ENCODE measurements at places on chromosomes 16 and 17. TPM values are rescaled to one million over a fixed set of nuclear protein-coding genes. Genes with fewer than 3 reads are reported as not detected.

LPO gene
- total RNA-seq: not detected

ANTKMT gene
- total RNA-seq: 43.7 TPM

ZP2 gene
- total RNA-seq: not detected

PYY gene
- total RNA-seq: not detected

WFDC1 gene
- total RNA-seq: 143 TPM

PPP1R27 gene
- not detected for total RNA-seq

ZPBP2 gene
- total RNA-seq: not detected

CD7 gene
- total RNA-seq: not detected

GRCh38 chr16:81480606-81481206 is 36.1 kb downstream of the CMIP start:
- no peak overlapping the region for H3K27ac ChIP-seq
- DNase-seq: no peak
- H3K27me3 ChIP-seq: no peaks in the 10 kb centered on the region

DNA sequence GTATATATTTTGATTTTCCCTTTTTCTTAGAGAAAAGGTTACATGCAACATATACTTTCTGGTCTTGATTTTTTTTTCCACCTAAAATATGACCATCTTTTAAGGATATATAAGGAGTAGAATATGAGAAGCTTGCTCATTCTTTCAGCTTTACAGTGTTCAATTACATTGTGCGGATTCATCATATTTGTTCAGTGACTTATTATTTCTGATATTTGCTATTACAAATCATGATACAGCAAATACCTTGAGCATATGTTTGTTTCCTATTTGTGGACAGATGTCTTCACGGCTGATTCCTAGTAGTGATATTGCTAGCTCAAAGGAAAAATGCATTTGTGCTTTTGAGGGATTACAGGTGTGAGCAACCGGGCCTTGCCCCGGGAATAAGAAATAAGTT is 18.1 kb downstream of the KATNIP start:
- H3K4me3 ChIP-seq: no peak overlapping the region
- peaks cover 17% of the 10 kb centered on the region for H3K4me1 ChIP-seq
- no peak overlapping the region for H3K27ac ChIP-seq
- no peak for DNase-seq

DNA sequence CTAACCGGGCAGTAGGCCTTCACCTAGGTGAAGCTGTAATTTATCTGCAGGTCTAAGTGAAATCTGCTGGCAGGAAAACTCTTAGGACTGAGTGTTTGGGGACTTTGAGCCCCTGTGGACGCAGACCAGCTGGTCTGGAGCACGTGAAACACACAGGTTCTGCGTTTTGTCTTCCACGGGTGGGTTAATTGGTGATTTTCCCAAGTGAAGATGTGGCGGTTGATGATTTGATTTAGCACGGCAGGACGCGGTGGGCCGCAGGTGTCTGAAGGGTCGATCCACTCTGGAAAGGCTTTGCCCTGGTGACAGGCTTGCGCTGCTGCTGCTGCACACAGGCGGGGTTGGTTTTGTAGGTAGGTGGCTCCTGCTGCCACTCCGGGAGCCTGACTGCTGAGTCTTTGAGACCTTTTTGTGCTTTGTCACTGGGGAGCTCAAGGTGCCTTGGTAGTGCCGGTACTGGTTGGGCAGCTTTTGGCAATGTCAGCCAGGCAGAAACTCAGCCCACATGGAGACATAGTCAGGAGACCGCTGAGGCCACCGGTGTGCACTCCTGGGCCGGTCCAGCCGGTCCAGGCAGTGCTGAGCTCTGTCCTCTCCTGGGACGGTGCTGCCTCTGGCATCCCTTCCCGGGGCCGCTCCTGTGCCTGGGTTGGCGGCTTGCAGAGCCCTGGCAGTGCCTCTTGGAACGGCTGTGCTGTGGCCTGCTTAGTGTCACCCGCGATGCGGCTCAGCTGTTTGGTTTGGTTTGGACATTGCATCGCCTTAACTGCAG is 2.3 kb downstream of the BAIAP2 start:
- H3K4me1 ChIP-seq: peaks cover 62% of the 10 kb centered on the region
- H3K36me3 ChIP-seq: peaks cover 49% of the 10 kb centered on the region
- 0 out of 2 replicates have a peak, but pooled peaks cover 3% of the 10 kb centered on the region for H3K27me3 ChIP-seq

DNA sequence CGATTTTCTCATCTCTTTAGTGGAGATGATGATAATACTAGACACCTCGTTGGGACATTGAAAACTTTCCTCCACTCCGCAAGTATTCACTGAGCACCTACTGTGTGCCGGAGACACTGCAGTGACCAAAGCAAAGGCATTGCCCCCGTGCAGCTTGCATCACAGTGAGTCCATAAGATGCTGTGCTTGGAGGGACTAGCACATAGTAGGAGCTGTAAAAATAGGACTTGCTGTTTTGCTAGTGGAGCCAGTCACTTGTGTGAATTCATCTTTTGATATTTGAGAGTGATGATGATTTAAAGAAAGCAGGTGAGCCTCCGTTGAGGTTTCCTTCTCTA is 5.3 kb upstream of the MAP2K3 start:
- no peaks in the 10 kb centered on the region for H3K36me3 ChIP-seq
- H3K4me1 ChIP-seq: peaks cover 50% of the 10 kb centered on the region
- no peak overlapping the region for H3K4me3 ChIP-seq
- DNase-seq: no peak
- H3K27ac ChIP-seq: no peak overlapping the region

GRCh38 chr16:359871-360697 is 7.6 kb upstream of the AXIN1 start:
- DNase-seq: no peak
- H3K27ac ChIP-seq: no peak overlapping the region
- H3K4me3 ChIP-seq: no peak overlapping the region
- no peaks in the 10 kb centered on the region for H3K36me3 ChIP-seq
- H3K4me1 ChIP-seq: peaks cover 3% of the 10 kb centered on the region
- peaks cover 10% of the 10 kb centered on the region for H3K27me3 ChIP-seq

DNA sequence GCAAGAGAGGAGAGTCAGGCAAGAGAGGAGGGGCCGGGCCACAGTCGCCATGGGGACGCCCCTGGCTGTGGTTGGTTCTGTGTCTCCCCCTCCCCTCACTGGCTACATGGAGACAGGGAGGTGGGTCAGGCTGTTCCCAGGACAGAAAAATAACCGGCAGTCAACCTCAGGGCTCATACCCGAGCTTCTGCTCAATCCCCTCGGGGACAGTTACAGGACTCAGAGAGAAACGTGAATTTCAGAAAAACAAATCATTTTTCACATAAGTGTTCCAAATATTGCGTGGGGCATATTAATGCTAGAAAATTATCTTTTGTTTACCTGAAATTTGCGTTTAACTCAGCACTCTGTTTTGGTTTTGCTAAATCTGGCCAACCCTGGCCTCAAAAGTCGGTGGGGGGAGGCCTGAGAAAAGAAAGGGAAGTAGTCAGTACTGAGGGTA is 22.2 kb upstream of the CPSF4L start:
- no peaks in the 10 kb centered on the region for H3K27me3 ChIP-seq
- H3K4me1 ChIP-seq: peaks cover 30% of the 10 kb centered on the region
- H3K27ac ChIP-seq: no peak overlapping the region
- no peak overlapping the region for H3K4me3 ChIP-seq
- DNase-seq: no peak
- H3K36me3 ChIP-seq: peaks cover 85% of the 10 kb centered on the region

GRCh38 chr17:29045734-29046472 is 3.0 kb downstream of the PIPOX start:
- peaks cover 13% of the 10 kb centered on the region for H3K27me3 ChIP-seq
- peaks cover 19% of the 10 kb centered on the region for H3K4me1 ChIP-seq
- H3K27ac ChIP-seq: no peak overlapping the region
- H3K4me3 ChIP-seq: no peak overlapping the region
- no peak for DNase-seq
- no peaks in the 10 kb centered on the region for H3K36me3 ChIP-seq

GRCh38 chr16:194516-194915 is 14.3 kb downstream of the HBQ1 start:
- no peaks in the 10 kb centered on the region for H3K4me1 ChIP-seq
- H3K27ac ChIP-seq: no peak overlapping the region
- H3K27me3 ChIP-seq: no peaks in the 10 kb centered on the region
- peaks cover 96% of the 10 kb centered on the region for H3K36me3 ChIP-seq

- peak; percentile 67 for DNase-seq
- peaks cover 57% of the 10 kb centered on the region for H3K36me3 ChIP-seq
- H3K27me3 ChIP-seq: no peaks in the 10 kb centered on the region
- peaks cover 3% of the 10 kb centered on the region for H3K4me1 ChIP-seq
- no peak overlapping the region for H3K4me3 ChIP-seq
Observed at GRCh38 chr17:29579866-29580771, 9.3 kb downstream of the GIT1 start.

GRCh38 chr17:81527591-81528383 is at the start of gene FSCN2:
Gene FSCN2 (plus strand): TSS chr17:81528377. CDS start chr17:81528532, 155 bp downstream.
- no peak for DNase-seq
- no peak within 1 kb of the TSS for H3K27ac ChIP-seq
- no peak within 1 kb of the TSS for H3K4me3 ChIP-seq
- H3K4me1 ChIP-seq: no peaks in the 10 kb centered on the region
- peaks cover 35% of the 10 kb centered on the region for H3K27me3 ChIP-seq
- H3K36me3 ChIP-seq: no peaks in the 10 kb centered on the region

DNA sequence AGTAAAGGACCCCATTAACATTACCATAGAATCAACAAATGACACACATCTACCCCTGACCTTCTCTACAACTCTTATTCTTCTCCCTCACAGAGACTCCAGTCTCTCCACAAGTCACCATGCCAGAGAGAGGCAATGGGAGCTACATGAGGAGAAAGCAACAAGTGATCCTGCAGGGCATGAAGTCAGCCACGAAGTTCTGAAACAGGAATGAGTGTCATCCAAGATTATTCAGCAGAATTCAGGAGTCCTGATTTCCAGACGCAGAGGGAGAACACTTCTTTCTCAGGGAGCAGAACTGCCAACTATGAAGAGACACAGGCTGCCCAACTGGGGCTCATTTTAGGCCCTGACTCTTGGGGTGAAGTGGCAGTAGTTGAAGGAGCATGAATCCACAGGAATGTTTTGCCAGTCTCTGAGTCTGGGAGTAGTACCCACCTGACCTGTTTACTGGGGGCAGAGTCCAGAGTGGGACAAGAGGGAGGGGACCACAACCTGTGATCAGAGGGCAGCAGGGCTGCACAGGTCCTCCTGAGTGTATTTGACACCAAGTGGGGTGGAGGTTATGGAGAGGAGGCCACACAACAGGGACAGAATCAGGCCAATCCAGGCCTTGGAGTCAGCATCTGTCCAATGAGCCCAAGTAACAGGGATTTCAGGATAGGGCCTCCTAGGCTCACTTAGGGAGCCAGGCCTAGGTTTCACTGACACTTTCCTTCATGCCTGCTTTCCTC is 2.4 kb upstream of the MTMR4 start:
- peaks cover 16% of the 10 kb centered on the region for H3K36me3 ChIP-seq
- DNase-seq: no peak
- H3K27ac ChIP-seq: peak overlapping the region; percentile 67
- peak overlapping the region; percentile 46 for H3K4me3 ChIP-seq

- DNase-seq: no peak
- no peak within 1 kb of the TSS for H3K27ac ChIP-seq
- no peaks in the 10 kb centered on the region for H3K36me3 ChIP-seq
- peaks cover 59% of the 10 kb centered on the region for H3K27me3 ChIP-seq
- H3K4me1 ChIP-seq: peaks cover 20% of the 10 kb centered on the region
Observed at GRCh38 chr16:2963723-2964474, at the start of gene KREMEN2. Gene KREMEN2 (plus strand): TSS chr16:2964275. CDS start chr16:2964521, 246 bp downstream.

- H3K27me3 ChIP-seq: no peaks in the 10 kb centered on the region
- no peak for DNase-seq
- H3K4me3 ChIP-seq: no peak overlapping the region
- no peak overlapping the region for H3K27ac ChIP-seq
Observed at GRCh38 chr16:69561901-69562300, 3.9 kb upstream of the NFAT5 start.

- no peak for DNase-seq
- H3K27ac ChIP-seq: no peak overlapping the region
- peaks cover 55% of the 10 kb centered on the region for H3K36me3 ChIP-seq
- no peak overlapping the region for H3K4me3 ChIP-seq
- H3K27me3 ChIP-seq: no peaks in the 10 kb centered on the region
- peaks cover 31% of the 10 kb centered on the region for H3K4me1 ChIP-seq
Observed at GRCh38 chr17:60075981-60076380, 2.7 kb downstream of the HEATR6 start.

DNA sequence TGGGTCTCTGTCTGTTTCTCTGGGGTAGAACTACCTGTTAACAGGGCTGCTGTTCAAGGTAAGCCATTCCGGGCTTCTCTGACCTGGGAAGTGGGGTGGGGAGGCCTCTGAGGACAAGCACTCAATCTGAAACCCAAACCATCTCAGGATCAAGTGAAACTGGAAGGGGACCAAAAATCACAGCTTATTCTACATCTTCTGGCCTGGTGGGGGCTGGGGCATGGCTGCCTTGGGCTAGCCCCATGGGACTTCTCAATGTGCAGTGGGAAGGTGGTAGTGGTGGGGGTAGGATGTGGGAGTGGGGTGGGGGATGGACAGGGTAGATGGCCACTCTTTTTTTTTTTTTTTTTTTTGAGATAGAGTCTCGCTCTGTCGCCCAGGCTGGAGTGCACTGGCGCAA is 5.5 kb downstream of the FLOT2 start:
- H3K27ac ChIP-seq: no peak overlapping the region
- no peak for DNase-seq
- no peaks in the 10 kb centered on the region for H3K36me3 ChIP-seq
- peaks cover 8% of the 10 kb centered on the region for H3K4me1 ChIP-seq

- DNase-seq: peak; percentile 36
- H3K27me3 ChIP-seq: no peaks in the 10 kb centered on the region
- no peaks in the 10 kb centered on the region for H3K36me3 ChIP-seq
- H3K27ac ChIP-seq: no peak overlapping the region
- H3K4me3 ChIP-seq: no peak overlapping the region
Observed at GRCh38 chr16:56866955-56867830, 2.2 kb downstream of the SLC12A3 start.

- peaks cover 10% of the 10 kb centered on the region for H3K4me1 ChIP-seq
- no peak overlapping the region for H3K27ac ChIP-seq
- no peak overlapping the region for H3K4me3 ChIP-seq
- no peaks in the 10 kb centered on the region for H3K27me3 ChIP-seq
- no peaks in the 10 kb centered on the region for H3K36me3 ChIP-seq
Observed at GRCh38 chr16:81449899-81450608, 5.4 kb downstream of the CMIP start.

- H3K27ac ChIP-seq: no peak overlapping the region
- H3K4me3 ChIP-seq: peak overlapping the region; percentile 57
- DNase-seq: no peak
- peaks cover 9% of the 10 kb centered on the region for H3K36me3 ChIP-seq
Observed at GRCh38 chr17:48996722-48997102, 473 bp upstream of the IGF2BP1 start.

- H3K4me3 ChIP-seq: no peak overlapping the region
- no peak for DNase-seq
- H3K27ac ChIP-seq: no peak overlapping the region
- H3K27me3 ChIP-seq: 0 out of 2 replicates have a peak, but pooled peaks cover 3% of the 10 kb centered on the region
- no peaks in the 10 kb centered on the region for H3K36me3 ChIP-seq
Observed at GRCh38 chr17:65446043-65446442, 115.4 kb downstream of the AXIN2 start.

GRCh38 chr17:16652847-16653366 is 743 bp downstream of the ZNF624 start:
- peak overlapping the region; percentile 55 for H3K27ac ChIP-seq
- H3K4me3 ChIP-seq: peak overlapping the region; percentile 67
- DNase-seq: no peak
- H3K36me3 ChIP-seq: 0 out of 2 replicates have a peak, but pooled peaks cover 4% of the 10 kb centered on the region
- H3K4me1 ChIP-seq: no peaks in the 10 kb centered on the region

- no peaks in the 10 kb centered on the region for H3K36me3 ChIP-seq
- no peaks in the 10 kb centered on the region for H3K27me3 ChIP-seq
- no peak for DNase-seq
Observed at GRCh38 chr17:18963126-18964017, 11.4 kb downstream of the SLC5A10 start.

Measured in SJSA1 (cell line).